Stimulated activated CD4-positive, alpha-beta T cell treated with anti-CD3 and anti-CD28 coated beads, Interleukin-4, amount 100 ng/mL, for 4 hours (primary cell): ENCODE measurements at places on chromosomes 5 and 9.

GRCh38 chr5:101943784-101944183 is 352.3 kb downstream of the SLCO4C1 start:
- no peak for DNase-seq

GRCh38 chr5:154881986-154882385 is 23.6 kb downstream of the CNOT8 start:
- no peak for DNase-seq

DNA sequence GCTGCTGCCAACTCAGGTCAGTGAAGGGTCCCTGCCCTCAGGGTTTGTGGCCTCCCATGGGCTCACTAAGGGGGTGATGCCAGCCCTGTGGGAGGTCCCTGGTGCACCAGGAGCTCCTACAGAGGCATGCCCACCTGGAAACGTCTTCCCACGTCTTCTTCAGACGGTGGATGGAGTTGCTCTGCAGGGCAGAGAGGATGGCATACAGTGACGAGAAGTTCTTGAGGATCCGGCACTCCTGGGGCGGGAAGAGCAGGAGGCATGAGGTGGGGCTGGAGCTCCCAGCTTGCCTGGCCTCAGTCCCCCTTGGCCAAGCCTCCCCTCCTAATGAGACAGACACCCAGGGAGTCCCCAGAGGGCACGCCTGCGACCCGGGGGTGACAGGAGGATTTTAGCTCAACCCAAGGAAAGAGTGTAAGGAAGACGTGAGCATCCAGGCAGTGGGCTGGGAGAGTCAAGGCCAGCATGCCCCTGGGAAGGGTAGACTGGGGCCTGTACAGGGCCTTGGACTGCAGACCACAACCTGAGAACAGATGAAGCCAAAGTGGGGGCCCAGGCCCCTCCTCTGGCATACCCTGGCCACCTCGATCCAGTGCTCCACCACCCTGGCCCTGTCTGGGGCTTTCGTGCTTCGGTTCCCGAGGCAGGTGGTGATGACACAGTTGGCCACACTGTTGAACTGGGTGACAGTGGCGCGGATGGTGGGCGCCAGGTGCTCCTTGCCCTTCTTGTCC is 14.4 kb downstream of the RALGDS start:
- no peak for DNase-seq

DNA sequence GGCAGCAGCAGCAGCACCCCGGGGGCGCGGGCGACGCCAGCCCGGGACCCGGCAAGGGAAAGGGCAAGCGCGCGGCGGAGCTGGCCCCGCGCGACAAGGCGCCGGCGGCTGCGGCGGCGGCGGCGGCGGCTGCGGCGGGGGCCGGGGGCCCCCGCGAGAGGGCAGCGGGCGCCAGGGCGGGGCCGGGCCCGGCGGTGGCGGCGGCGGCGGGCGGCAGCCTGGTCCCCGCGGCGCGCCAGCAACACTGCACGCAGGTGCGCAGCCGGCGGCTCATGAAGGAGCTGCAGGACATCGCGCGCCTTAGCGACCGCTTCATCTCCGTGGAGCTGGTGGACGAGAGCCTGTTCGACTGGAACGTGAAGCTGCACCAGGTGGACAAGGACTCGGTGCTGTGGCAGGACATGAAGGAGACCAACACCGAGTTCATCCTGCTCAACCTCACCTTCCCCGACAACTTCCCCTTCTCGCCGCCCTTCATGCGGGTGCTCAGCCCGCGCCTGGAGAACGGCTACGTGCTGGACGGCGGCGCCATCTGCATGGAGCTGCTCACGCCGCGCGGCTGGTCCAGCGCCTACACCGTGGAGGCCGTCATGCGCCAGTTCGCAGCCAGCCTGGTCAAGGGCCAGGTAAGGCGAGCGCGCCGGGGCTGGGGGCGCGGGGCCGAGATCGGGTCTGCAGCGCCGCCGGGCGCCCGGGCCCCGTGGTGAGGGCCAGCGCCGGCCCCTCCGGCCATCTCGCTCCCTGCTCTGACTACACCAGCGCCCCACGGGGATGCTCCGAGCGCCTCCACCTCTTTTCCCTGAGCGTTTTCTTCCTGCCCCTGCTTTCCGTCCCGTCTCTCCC is at the start of gene UBE2QL1:
Gene UBE2QL1 (plus strand): TSS at position 238 of the 843 bp plus-strand sequence. CDS start 35 bp downstream, at position 273.
- DNase-seq, result peak; percentile 17

- no peak for DNase-seq
These were observed 13.7 kb downstream of the ERMP1 start for GRCh38 chr9:5819174-5819573.

DNA sequence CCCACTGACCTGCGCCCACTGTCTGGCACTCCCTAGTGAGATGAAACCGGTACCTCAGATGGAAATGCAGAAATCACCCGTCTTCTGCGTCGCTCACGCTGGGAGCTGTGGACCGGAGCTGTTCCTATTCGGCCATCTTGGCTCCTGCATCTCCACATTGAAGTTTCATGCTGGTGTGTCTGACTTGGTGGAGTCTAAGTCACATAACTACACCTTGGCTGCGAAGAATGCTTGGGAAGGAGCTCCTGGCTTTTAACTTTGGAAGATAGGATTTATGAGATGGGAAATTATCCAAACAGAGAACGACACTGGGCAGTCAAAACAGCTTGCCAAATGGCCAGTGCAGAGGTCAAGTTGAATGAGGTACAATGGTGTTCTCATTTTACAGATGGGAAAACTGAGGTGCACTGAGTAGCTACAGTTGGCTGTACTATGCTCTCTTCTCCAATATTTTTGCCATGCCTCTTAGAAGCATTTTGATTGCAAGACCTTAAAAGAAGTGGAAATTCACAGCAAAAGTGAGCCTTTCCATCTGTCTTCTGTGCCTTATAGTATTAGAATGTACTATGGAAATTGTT is 36.7 kb downstream of the CCDC192 start:
- DNase-seq, result no peak
